ENCODE measurements at places on chromosomes 6 and 20.

DNA sequence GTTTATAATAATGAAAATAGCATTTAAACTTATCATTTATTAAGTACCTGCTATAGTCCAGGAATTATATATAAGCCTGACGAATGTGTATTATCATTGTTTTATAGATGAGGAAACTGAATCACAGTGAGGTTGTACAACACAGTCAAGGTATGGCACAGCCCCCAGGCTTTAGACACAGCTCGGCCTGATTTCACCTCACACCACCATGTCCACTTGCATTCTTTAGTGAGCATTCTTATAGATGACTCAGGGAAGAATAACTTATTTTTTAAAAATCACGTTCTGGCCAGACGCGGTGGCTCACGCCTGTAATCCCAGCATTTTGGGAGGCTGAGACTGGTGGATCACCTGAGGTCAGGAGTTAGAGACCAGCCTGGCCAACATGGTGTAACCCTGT lies 289.0 kb downstream of the SYNE1 start:
- no peak for DNase-seq

GRCh38 chr6:137097057-137097456 lies 52.3 kb upstream of the IL20RA start:
- no peak for DNase-seq

DNA sequence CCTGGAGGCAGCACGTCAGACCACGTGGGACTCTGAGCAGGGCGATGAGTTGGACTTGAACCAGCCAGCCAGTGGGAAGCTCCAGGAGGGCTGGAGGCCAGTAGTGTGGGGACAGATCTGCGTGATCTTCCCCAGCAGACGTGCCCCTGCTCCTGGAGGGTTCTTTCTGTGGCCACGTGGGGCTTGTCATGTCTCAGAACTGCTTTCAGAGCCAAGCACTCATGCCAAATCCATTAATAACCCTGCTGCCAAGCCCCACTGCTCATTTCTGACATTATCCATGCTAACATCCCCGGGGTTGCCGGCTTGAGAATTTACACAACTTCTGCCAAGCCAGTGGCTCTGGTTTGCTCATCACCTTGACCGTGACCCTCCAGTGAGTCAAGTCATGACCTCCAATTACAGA lies 38.3 kb downstream of the SIRPA start:
- no peak for DNase-seq

DNA sequence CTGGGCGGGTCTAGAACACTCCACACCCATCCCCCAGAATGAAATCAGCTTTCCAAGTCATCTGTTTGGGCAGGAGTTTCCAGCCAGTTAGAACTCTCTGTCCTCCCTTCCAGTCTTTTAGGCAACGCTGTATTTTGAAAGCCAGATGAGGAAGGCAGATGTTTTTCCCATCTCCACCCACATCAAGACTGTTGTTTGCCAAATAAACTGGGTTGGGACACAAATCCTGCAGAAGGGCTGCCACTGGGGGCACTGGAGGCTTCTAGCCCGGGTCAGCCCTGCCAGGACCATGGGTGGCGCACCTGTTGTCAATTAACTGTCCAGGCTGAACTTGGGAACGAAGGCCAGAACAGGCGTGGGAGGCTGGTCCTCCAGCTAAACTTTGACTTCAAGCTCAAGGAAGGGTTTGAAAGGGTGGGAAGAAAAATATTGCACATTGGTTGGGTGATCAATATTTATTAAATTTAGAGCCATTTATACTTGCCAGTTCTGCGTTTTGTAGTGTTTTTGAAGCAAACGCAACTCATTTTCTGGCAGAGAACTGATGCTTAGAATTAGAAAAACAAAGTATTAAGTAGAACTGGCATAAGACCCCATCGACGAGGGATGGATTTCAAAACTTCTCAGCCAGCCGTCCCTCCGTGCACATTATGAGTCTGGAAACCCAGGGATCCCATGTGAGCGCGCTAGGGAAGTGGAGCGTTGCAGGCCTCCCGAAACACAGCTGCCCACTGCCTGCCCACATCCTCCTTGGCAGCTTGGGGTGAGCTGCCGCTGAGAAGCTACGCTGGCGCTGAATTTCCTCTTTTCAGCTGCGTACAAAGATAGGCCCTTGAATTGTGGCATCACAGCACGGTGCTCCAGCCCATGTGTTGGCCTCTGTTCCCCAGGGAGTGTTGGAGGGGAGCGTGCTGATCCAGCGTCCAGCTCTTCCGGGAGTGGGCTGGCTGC lies 297.4 kb downstream of the QKI start:
- DNase-seq: peak; percentile 18

- peak; percentile 52 for DNase-seq
Measured at GRCh38 chr6:53347250-53347920, 1.4 kb downstream of the ELOVL5 start.

GRCh38 chr6:107849325-107849724 lies 25.2 kb upstream of the SCML4 start:
- no peak for DNase-seq

- DNase-seq: peak; percentile 44
Measured at GRCh38 chr6:154157082-154157481, 118.0 kb downstream of the OPRM1 start.
